Heart left ventricle (tissue), 16 donors: ENCODE measurements at places on chromosomes 7 and 10. TPM values are rescaled to one million over a fixed set of nuclear protein-coding genes. Genes with fewer than 3 reads are reported as not detected.

The AGBL3 gene
- total RNA-seq = 1.5 TPM

The ACHE gene
- 1.1 TPM for total RNA-seq

DNA sequence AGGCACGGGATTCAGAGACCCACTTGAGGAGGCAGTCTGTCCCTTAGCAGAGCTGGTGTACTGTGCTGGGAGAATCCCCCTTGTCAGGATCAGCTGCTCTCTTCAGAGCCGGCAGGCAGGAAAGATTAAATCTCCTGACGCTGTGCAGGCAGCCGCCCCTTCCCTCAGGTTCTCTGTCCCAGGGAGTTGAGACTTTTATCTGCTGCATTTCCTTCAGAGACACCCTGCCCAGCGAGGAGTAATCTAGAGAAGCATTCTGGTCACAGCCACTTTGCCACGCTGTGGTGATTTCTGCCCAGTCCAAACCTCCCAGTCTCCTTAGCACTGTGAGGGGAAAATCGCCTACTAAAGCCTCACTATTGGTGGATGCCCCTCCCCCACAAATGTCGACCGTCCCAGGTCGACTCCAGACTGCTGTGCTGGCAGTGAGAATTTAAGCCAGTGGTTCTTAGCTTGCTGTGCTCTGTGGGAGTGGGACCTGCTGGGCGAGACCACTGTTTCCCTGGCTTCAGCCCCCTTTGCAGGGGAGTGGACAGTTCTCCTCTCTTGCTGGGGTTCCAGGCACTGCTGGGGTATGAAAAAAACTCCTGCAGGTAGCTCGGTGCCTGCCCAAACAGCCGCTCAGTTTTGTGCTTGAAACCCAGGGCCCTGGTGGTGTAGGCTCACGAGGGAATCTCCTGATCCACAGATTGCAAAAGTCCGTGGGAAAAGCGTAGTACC, 265.4 kb downstream of the ZWINT start:
- H3K36me3 ChIP-seq = no peaks in the 10 kb centered on the region
- DNase-seq = no peak
- H3K4me1 ChIP-seq = no peaks in the 10 kb centered on the region
- no peak overlapping the region for H3K27ac ChIP-seq
- H3K27me3 ChIP-seq = no peaks in the 10 kb centered on the region
- H3K4me3 ChIP-seq = no peak overlapping the region

GRCh38 chr7:37446371-37446770, 2.3 kb downstream of the ELMO1 start:
- H3K27me3 ChIP-seq = peaks cover 18% of the 10 kb centered on the region
- no peaks in the 10 kb centered on the region for H3K36me3 ChIP-seq
- H3K27ac ChIP-seq = peak overlapping the region; percentile 72
- H3K4me1 ChIP-seq = peaks cover 45% of the 10 kb centered on the region

- DNase-seq = no peak
- H3K36me3 ChIP-seq = no peaks in the 10 kb centered on the region
- H3K27me3 ChIP-seq = no peaks in the 10 kb centered on the region
- no peak overlapping the region for H3K27ac ChIP-seq
- H3K4me3 ChIP-seq = no peak overlapping the region
Measured at GRCh38 chr7:116138202-116138801, 72.0 kb upstream of the TES start.

DNA sequence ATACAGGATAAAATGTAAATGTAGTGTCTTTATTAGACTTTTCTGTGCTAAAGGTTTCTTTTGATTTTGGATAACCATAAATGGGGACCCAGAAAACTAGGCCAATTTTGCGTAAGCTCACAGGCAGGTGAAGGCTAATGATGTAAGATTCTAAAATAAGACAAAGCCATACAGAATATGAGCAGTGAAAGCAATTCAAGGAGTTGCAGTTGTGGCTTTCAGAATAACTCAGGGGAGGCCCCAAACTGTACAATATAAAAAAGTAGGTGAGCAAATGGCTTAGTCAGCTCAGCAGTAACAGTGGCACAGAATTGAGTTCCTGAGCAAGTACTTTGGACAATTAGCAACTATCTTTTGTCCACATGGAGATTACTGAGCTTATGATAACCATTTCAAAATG, 81.7 kb upstream of the NRP1 start:
- H3K27me3 ChIP-seq = no peaks in the 10 kb centered on the region
- H3K4me1 ChIP-seq = no peaks in the 10 kb centered on the region
- H3K36me3 ChIP-seq = no peaks in the 10 kb centered on the region
- H3K27ac ChIP-seq = no peak overlapping the region
- no peak for DNase-seq
